Naive thymus-derived CD4-positive, alpha-beta T cell (primary cell): ENCODE measurements at places on chromosomes 1 and 21.

GRCh38 chr1:162736633-162737067 lies 53.9 kb upstream of the HSD17B7 start:
- DNase-seq: no peak
- no peaks in the 10 kb centered on the region for H3K4me1 ChIP-seq
- H3K27ac ChIP-seq: no peak overlapping the region
- no peaks in the 10 kb centered on the region for H3K36me3 ChIP-seq
- H3K27me3 ChIP-seq: no peaks in the 10 kb centered on the region

DNA sequence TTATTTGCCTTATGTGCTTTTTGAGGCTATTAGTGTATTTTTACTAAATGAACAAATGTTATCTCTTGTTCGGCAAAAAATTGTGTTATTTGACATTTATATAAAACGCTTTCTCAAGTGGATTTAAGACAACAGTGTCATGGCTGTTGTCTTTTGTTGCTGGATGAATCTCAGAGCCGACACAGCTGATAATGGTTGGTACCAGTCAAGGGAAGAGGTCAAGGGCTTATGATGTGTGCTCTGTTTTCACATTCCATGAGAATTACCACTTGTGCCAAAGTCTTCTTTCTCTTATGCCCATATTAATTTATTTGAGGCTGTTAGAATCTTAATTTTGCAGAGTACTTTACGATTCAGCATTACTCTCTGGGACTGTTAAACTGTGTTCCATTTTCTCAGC lies 17.9 kb upstream of the CD101 start:
- H3K4me3 ChIP-seq: no peak overlapping the region
- DNase-seq: no peak

GRCh38 chr1:9324246-9325096 lies 31.8 kb downstream of the SPSB1 start:
- H3K4me1 ChIP-seq: no peaks in the 10 kb centered on the region

GRCh38 chr1:51924455-51924854 lies 45.9 kb upstream of the NRDC start:
- no peaks in the 10 kb centered on the region for H3K36me3 ChIP-seq
- H3K4me1 ChIP-seq: no peaks in the 10 kb centered on the region
- no peak for DNase-seq
- no peak overlapping the region for H3K27ac ChIP-seq

DNA sequence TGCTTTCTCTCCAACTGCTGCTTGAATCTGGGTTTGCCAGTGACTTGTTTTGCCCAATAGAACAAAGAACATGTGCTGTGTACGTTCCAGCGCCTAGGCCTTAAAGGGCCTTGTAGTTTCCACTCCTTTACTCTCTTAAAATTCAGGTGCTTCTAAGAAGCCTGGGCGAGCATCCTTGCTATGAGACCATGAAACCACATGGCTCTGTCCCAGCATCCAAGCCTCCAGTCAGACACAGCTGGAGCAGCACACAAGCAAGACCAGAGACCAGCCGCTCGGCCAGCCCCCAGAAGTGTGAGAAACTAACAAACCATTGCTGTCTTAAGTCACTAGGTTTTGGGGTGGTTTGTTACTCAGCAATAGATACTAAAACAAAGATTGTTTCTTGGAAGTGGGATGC lies 15.1 kb downstream of the PLEKHO1 start:
- peaks cover 31% of the 10 kb centered on the region for H3K4me1 ChIP-seq
- DNase-seq: no peak
- no peaks in the 10 kb centered on the region for H3K36me3 ChIP-seq
- H3K27me3 ChIP-seq: no peaks in the 10 kb centered on the region
- no peak overlapping the region for H3K4me3 ChIP-seq

DNA sequence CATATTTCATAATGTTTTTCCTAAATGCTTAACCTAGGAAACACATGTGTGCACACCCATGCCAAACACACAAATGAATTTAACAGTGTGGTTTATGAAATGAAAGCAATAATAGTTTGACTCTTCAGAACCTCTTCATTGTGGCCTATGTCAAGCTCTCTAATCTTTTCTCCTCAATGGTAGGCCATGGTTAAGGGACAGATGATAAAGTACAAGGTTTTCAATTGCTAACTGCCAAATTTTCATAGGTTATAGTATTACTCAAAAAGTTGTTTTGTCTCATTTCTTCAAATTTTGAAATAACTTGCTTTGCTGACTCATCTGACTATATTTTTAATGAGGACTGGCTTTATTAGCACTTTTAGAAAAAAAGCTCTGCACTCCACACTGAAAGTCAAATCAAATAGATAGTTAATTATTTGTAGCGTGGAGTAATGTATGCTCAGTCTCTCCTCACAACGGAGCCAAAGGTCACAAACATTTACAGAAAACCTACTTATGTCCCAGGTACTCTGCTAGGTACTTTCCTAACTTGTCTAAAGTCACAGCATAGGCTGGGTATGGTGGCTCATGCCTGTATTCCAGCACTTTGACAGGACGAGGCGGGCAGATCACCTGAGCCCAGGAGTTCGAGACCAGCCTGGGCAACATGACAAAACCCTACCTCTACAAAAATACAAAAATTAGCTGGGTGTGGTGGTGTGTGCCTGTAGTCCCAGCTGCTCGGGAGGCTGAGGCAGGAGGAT lies 3.0 kb upstream of the ADCY10 start:
- no peaks in the 10 kb centered on the region for H3K36me3 ChIP-seq
- H3K27ac ChIP-seq: no peak overlapping the region
- H3K4me1 ChIP-seq: no peaks in the 10 kb centered on the region
- H3K4me3 ChIP-seq: no peak overlapping the region
- DNase-seq: no peak

GRCh38 chr21:34642211-34643075 lies 26.4 kb upstream of the CLIC6 start:
- H3K27ac ChIP-seq: no peak overlapping the region
- no peak overlapping the region for H3K4me3 ChIP-seq
- no peak for DNase-seq
- H3K4me1 ChIP-seq: peaks cover 4% of the 10 kb centered on the region

- no peak for DNase-seq
- H3K27me3 ChIP-seq: no peaks in the 10 kb centered on the region
- no peaks in the 10 kb centered on the region for H3K4me1 ChIP-seq
- no peak overlapping the region for H3K4me3 ChIP-seq
Measured at GRCh38 chr1:218499011-218499691, 154.0 kb downstream of the TGFB2 start.

GRCh38 chr1:185479796-185480195 lies 162.8 kb upstream of the IVNS1ABP start:
- H3K36me3 ChIP-seq: no peaks in the 10 kb centered on the region
- no peaks in the 10 kb centered on the region for H3K27me3 ChIP-seq
- no peak overlapping the region for H3K27ac ChIP-seq
- no peak for DNase-seq

GRCh38 chr1:56910441-56910985 lies 55.3 kb downstream of the C8B start:
- DNase-seq: no peak
- no peaks in the 10 kb centered on the region for H3K4me1 ChIP-seq
- H3K27ac ChIP-seq: no peak overlapping the region
- H3K27me3 ChIP-seq: no peaks in the 10 kb centered on the region
- no peaks in the 10 kb centered on the region for H3K36me3 ChIP-seq

DNA sequence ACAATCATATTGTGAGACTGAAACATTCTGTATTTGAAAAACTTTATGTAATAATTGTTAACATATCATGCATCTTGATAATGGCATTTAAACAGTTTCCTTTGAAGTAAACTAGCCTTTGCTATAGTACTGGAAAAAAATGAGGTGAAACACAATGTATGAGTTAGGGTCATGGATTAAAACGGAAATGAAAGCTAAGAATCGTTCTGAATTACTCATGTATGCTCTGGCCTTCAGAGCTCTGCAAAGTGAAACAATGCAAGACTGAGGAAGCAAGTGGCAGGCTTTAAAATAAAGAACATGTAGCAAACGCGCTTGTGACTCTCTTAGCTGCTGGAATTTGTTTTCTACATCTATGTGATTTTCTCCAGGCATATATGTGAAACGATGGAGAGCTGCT lies 317.1 kb downstream of the DPYD start:
- no peaks in the 10 kb centered on the region for H3K27me3 ChIP-seq
- H3K36me3 ChIP-seq: no peaks in the 10 kb centered on the region
- no peak overlapping the region for H3K27ac ChIP-seq
- no peaks in the 10 kb centered on the region for H3K4me1 ChIP-seq
- DNase-seq: no peak

GRCh38 chr1:69700770-69701169 lies 133.0 kb downstream of the LRRC7 start:
- H3K27ac ChIP-seq: no peak overlapping the region
- H3K36me3 ChIP-seq: no peaks in the 10 kb centered on the region
- no peak overlapping the region for H3K4me3 ChIP-seq
- no peaks in the 10 kb centered on the region for H3K4me1 ChIP-seq
- H3K27me3 ChIP-seq: no peaks in the 10 kb centered on the region
- DNase-seq: no peak

DNA sequence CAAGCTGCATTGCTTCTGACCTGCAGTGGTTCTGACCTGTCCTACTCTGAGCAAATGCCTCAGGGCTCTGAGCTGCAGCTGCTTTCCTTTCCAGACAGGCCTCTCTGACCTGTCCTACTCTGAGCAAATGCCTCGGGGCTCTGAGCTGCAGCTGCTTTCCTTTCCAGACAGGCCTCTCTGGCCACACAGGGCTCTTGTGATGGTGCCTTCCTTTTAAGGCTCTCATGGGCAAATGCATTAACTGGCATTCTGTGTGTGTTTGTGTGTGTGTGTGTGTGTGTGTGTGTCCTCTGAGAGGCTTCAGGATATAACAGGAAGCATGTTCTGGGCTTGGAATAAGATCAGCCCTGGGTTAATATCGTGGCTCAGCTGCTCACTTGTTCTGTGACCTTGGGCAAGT lies 131.3 kb downstream of the NTPCR start:
- no peaks in the 10 kb centered on the region for H3K4me1 ChIP-seq
- H3K36me3 ChIP-seq: no peaks in the 10 kb centered on the region
- no peak for DNase-seq
- H3K4me3 ChIP-seq: no peak overlapping the region
- no peaks in the 10 kb centered on the region for H3K27me3 ChIP-seq

- no peaks in the 10 kb centered on the region for H3K4me1 ChIP-seq
- H3K27me3 ChIP-seq: no peaks in the 10 kb centered on the region
- H3K27ac ChIP-seq: no peak overlapping the region
- no peak for DNase-seq
- no peak overlapping the region for H3K4me3 ChIP-seq
Measured at GRCh38 chr1:38082769-38083263, 36.2 kb upstream of the POU3F1 start.

DNA sequence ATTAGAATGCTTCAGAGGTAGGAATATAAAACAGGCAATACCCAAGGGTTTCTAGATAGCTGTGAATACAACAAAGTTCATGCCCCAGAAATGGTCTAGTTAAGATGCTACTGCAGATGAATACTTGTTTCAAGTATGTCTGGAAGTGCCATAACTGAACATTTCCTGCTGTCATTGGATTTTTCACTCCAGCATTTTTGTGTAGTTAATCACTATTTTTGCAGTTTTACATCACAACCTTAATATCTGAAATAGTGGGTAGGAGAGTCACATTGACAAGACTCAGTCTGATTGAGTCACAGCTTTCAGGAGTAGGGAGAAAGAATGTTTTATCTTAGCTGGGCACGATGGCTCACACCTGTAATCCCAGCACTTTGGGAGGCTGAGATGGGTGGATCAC lies 126.4 kb upstream of the C1orf21 start:
- H3K36me3 ChIP-seq: no peaks in the 10 kb centered on the region
- H3K4me3 ChIP-seq: no peak overlapping the region
- no peaks in the 10 kb centered on the region for H3K27me3 ChIP-seq
- DNase-seq: no peak

DNA sequence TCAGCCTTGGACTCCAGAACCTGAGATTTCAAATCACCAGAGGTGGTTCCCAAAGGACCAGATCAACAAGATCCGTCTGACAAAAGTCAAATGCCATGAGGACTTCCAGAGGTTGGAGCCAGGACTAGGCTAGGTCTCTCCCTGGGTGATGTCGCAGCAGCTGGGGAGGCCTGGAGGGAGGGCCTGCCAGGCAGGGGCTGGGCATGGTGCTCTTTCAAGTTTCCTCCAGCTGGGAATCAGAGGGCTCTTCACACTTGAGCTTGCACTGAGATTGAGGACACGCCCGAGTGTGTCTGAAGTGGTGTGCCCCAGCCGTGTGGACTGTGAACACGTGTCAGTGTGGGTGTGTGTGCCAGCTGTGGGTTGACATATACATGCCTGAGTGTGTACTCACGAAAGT lies 21.3 kb upstream of the RSPO1 start:
- no peaks in the 10 kb centered on the region for H3K36me3 ChIP-seq
- no peak for DNase-seq

DNA sequence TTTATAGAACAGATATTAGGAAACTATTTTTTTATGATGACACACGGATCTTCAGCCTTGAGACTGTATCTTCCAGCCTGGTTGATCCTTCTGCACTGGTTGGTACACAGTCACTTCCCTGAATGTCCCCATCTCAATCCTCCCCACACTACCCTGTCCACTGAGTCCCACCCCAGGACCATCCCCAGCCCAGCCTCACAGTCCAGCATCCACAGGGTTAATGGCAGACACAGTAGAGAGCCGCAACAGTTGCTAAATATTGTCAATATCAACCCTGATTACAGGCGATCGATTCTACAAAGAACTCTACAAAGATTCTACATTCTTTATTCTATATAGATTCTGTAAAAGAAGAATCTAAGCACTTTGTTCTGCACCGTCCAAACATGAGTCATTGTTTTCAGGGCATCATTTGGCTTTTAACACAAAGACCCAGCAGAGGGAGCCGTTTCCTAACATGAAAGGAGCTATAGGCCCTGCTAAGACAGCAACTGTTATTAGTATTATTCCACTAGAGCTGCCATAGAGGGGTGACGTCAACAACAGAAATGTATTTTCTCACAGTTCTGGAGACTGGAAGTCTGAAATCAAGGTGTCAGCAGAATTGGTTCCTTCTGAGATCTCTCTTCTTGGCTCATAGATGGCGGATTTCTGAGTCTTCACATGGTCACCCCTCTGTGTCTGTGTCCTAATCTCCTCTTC lies 30.1 kb upstream of the IFNAR2 start:
- H3K4me1 ChIP-seq: peaks cover 9% of the 10 kb centered on the region
- H3K4me3 ChIP-seq: no peak overlapping the region
- H3K27me3 ChIP-seq: no peaks in the 10 kb centered on the region
- no peak overlapping the region for H3K27ac ChIP-seq

- no peak overlapping the region for H3K4me3 ChIP-seq
- no peak overlapping the region for H3K27ac ChIP-seq
- no peaks in the 10 kb centered on the region for H3K4me1 ChIP-seq
- no peak for DNase-seq
- no peaks in the 10 kb centered on the region for H3K36me3 ChIP-seq
- H3K27me3 ChIP-seq: no peaks in the 10 kb centered on the region
Measured at GRCh38 chr1:157098519-157098918, 1.1 kb downstream of the ETV3L start.
